Upper lobe of right lung (tissue), 1 donor: ENCODE measurements at places on chromosomes 2 and 18. TPM values are rescaled to one million over a fixed set of nuclear protein-coding genes. Genes with fewer than 3 reads are reported as not detected.

IL1R1 gene
- total RNA-seq, result 196 TPM

EPHA4 gene
- total RNA-seq, result 31.9 TPM

- DNase-seq, result no peak
Observed at GRCh38 chr2:88880441-88880953, 189.0 kb downstream of the RPIA start.

- no peak for DNase-seq
Observed at GRCh38 chr2:216023055-216023648, 9.8 kb upstream of the MREG start.

GRCh38 chr2:69298261-69298660 is 88.8 kb downstream of the GFPT1 start:
- DNase-seq, result no peak

GRCh38 chr2:201450954-201451291 is 335 bp downstream of the TRAK2 start:
- DNase-seq, result no peak

- DNase-seq, result no peak
Observed at GRCh38 chr2:236910781-236911495, 174.8 kb upstream of the COPS8 start.
